ENCODE measurements at places on chromosomes 7 and 10. TPM values are rescaled to one million over a fixed set of nuclear protein-coding genes. Genes with fewer than 3 reads are reported as not detected.

Gene BAG3
- 259 TPM for total RNA-seq

Gene ICA1
- 1.5 TPM for total RNA-seq

Gene RPEL1
- total RNA-seq: not detected

Gene NPFFR1
- not detected for total RNA-seq

Gene MMP21
- 0.05 TPM for total RNA-seq

Gene CLDN3
- total RNA-seq: 3.6 TPM

Gene FAM131B
- 0.23 TPM for total RNA-seq

Gene LBX1
- total RNA-seq: not detected

Gene HELLS
- 26.0 TPM for total RNA-seq

Gene CHST15
- total RNA-seq: 7.6 TPM
